ENCODE measurements at places on chromosomes 4 and X. TPM values are rescaled to one million over a fixed set of nuclear protein-coding genes. Genes with fewer than 3 reads are reported as not detected.

ATP1B4 gene
- not detected for total RNA-seq

XAGE1A gene
- not detected for total RNA-seq

DAPP1 gene
- total RNA-seq: 0.65 TPM

UTP3 gene
- total RNA-seq: 23.9 TPM

RAB33A gene
- 3.3 TPM for total RNA-seq

- no peaks in the 10 kb centered on the region for H3K36me3 ChIP-seq
- no peaks in the 10 kb centered on the region for H3K27me3 ChIP-seq
- no peaks in the 10 kb centered on the region for H3K4me1 ChIP-seq
- no peak overlapping the region for H3K27ac ChIP-seq
- no peak for DNase-seq
These were observed 114.5 kb upstream of the TRIM2 start for GRCh38 chr4:153089742-153090141.

ZRSR2 gene
- total RNA-seq: 4.4 TPM

DNA sequence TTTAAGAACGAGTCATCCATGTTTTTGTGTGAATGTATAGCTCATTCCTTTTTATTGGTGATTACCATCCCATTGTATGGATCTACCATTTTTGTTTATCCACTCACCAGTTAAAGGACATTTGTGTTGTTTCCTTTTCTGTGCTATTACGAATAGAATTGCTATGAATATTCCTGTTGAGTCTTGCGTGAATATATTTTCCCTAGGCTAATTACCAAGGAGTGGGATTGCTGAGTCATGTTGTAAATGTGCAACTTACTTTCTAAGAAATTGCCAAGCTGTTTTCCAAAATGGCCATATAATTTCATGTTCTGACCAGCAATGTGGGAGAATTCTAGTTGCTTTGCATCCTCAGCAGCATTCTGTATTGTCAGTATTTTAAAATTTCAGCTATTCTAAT, 51.3 kb downstream of the YIPF6 start:
- DNase-seq: no peak
- no peak overlapping the region for H3K27ac ChIP-seq
- no peak overlapping the region for H3K4me3 ChIP-seq
- no peaks in the 10 kb centered on the region for H3K36me3 ChIP-seq

GRCh38 chr4:155603360-155603891, 63.2 kb upstream of the GUCY1A1 start:
- DNase-seq: no peak
- no peaks in the 10 kb centered on the region for H3K4me1 ChIP-seq
- no peaks in the 10 kb centered on the region for H3K36me3 ChIP-seq
- H3K27me3 ChIP-seq: no peaks in the 10 kb centered on the region
- H3K27ac ChIP-seq: no peak overlapping the region

RPA4 gene
- total RNA-seq: 0.56 TPM

DNA sequence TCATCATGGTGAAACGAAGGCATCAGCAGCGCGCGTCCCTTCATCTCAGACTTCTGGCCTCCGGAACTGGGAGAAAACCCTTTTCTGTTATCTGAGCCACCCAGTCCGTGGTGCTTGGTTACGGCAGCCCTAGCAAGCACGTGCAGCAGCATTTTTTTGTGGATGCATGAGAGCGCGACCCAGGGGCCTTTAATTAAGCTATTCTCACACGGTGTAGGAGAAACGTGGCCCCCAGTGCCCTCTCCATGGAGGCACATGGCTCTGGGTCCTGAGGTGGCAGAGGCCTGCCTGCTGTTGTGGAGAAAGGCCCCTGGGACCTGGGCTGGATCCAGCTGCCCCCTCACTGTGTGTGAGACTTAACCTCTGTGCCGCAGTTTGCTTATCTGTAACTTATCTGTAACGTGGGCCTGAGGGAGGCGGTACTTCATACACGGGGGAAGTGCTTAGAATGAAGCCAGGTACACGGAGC, 9.5 kb downstream of the CLCN4 start:
- H3K27me3 ChIP-seq: no peaks in the 10 kb centered on the region
- no peak overlapping the region for H3K27ac ChIP-seq
- no peaks in the 10 kb centered on the region for H3K36me3 ChIP-seq

DNA sequence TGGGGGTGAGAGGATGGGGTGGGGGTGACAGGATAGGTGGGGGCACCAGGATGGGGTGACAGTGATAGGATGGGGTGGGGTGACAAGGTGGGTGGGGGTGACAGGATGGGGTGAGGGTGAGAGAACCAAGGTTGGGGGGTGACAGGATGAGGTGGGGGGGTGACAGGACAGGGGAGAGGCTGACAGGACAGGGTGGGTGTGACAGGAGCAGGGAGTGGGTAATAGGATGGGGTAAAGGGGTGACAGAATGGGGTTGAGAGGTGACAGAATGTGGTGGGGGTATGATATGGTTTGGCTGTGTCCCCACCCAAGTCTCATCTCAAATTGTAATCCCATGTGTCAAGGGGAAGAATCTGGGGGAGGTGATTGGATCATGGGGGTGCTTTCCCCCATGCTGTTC, 26.0 kb downstream of the RNF212 start:
- no peaks in the 10 kb centered on the region for H3K4me1 ChIP-seq
- no peaks in the 10 kb centered on the region for H3K27me3 ChIP-seq
- H3K27ac ChIP-seq: no peak overlapping the region
- H3K4me3 ChIP-seq: no peak overlapping the region
- no peak for DNase-seq
- no peaks in the 10 kb centered on the region for H3K36me3 ChIP-seq

- H3K36me3 ChIP-seq: no peaks in the 10 kb centered on the region
- H3K4me1 ChIP-seq: no peaks in the 10 kb centered on the region
- no peaks in the 10 kb centered on the region for H3K27me3 ChIP-seq
- no peak overlapping the region for H3K27ac ChIP-seq
These were observed 115.0 kb upstream of the HS3ST1 start for GRCh38 chr4:11543706-11544105.

DNA sequence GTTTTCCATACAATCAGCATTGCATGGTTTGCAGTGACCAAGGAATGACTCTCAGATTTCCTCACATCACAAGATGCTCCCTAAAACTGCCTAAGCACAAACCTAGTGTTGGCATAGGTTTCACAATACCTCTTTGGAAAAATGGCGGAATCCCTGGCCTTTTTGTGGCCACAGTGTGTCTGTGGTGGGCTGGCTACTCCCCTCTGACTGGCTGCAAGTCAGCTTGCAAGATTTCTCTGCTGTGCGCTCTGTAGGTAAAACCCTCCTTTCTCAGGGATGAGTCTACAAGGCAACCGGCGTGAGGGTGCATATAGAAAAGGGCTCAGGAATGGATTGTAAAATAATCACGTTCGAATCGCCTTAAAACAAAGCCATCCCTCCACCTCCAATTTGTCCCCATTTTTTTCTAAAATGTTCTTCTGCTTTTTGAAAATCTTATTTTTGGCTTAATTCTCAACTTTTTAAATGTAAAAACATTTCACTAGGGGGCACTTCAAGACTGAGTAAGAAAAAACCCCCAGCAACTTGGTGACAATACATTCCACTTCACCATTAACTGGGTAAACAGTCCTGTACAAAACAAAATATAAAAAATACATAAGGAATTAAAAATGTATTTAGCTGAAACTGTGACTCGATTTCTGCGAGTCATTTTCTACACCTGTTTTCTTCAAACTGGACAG, 235.6 kb downstream of the STIM2 start:
- H3K4me1 ChIP-seq: no peaks in the 10 kb centered on the region
- no peaks in the 10 kb centered on the region for H3K36me3 ChIP-seq
- no peak overlapping the region for H3K27ac ChIP-seq
- H3K27me3 ChIP-seq: no peaks in the 10 kb centered on the region

DNA sequence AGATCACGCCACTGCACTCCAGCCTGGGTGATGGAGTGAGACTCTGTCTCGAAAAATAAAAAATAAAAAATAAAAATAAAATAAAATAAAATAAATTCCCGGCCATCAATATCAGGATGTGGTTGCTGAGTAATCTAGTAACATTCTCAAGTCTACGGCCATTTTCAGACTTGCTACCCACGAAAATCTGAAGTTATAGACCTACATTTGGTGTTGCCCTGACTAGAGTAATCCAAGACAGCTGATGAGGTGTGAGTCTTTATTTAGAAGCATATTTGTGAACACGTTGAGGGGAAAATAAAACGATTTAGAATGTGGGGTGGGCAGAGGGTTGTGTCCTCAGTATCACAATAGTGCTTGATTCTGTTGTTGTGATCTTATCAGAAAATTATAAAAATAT, 130.2 kb upstream of the MID1 start:
- no peak for DNase-seq
- no peaks in the 10 kb centered on the region for H3K4me1 ChIP-seq
- H3K4me3 ChIP-seq: no peak overlapping the region
- H3K36me3 ChIP-seq: no peaks in the 10 kb centered on the region
- H3K27me3 ChIP-seq: no peaks in the 10 kb centered on the region

GRCh38 chr4:16206848-16207247, 19.4 kb downstream of the TAPT1 start:
- no peak overlapping the region for H3K4me3 ChIP-seq
- H3K4me1 ChIP-seq: peaks cover 1% of the 10 kb centered on the region
- H3K27me3 ChIP-seq: no peaks in the 10 kb centered on the region
- H3K36me3 ChIP-seq: no peaks in the 10 kb centered on the region
- H3K27ac ChIP-seq: no peak overlapping the region
- DNase-seq: no peak
